A673 (cell line): ENCODE measurements at places on chromosomes 6 and 20. TPM values are rescaled to one million over a fixed set of nuclear protein-coding genes. Genes with fewer than 3 reads are reported as not detected.

GRCh38 chr6:57222743-57223077 is 603 bp upstream of the RAB23 start:
- no peak for DNase-seq

DNA sequence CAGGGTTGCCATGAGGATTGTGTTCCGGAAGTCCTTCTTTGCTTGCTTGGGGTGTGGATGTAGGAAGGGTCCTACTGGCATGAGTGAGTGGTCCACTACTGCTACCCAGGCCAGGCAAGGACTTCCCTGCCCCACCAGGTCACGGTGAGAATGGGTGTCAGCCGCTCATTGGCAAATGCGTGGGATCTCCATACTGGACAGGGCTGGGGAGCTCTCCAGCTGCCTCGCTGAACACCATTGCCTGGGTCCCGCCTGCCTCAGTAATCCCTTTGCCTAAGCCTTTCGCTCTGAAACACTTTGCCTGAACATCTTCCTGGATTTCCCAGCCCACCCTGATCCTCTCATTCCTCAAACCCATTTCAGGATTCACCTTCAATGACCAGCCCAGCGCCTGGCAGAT is 59.5 kb downstream of the CTCFL start:
- DNase-seq = no peak

DNA sequence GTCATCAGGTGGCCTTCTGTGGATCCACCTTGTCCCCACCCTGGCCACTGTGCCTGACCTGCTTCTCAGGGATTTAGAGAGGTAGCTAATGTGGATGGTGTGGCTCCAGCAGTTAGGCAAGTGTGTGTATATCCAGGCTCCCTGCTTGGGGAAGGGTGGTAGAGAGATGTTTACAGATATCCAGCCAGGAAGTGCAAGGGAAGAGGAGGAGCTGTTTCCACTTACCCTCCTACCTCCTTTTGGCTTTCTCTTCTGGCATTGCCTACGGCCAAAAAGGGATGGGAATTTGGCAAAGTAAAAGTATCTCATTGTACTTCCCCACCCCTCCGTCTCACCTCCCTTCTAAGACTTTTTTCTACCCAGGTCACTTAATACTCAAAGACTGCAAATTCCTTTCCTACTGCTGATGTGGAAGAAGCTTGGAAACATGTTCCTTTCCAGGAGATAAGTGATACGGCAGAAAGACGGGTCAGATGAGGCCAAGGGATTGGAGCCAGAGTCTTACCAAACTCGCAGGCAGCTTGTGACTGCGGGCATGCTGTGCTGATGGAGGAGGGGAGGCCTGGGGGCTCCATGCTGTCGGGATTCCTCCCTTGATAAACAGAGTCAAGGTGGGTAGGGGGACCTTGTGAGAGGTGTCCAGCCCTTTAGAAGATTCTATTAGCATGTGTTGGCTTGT is 253.4 kb downstream of the PRL start:
- DNase-seq = no peak

The VGLL2 gene
- not detected in 2 replicates for total RNA-seq

The EYA2 gene
- not detected in 2 replicates for total RNA-seq
